Stimulated activated CD4-positive, alpha-beta T cell treated with anti-CD3 and anti-CD28 coated beads, Interleukin-2, amount 100 ng/mL, for 24 hours (primary cell): ENCODE measurements at places on chromosomes 2 and 18.

GRCh38 chr18:26406854-26407517 lies 141.4 kb downstream of the KCTD1 start:
- DNase-seq, result no peak

GRCh38 chr2:106734165-106734564 lies 151.8 kb downstream of the ST6GAL2 start:
- DNase-seq, result no peak

GRCh38 chr2:190530248-190530900 lies 4.1 kb downstream of the NEMP2 start:
- DNase-seq, result no peak

- no peak for DNase-seq
These were observed 170.1 kb downstream of the RBM43 start for GRCh38 chr2:151091583-151091982.

DNA sequence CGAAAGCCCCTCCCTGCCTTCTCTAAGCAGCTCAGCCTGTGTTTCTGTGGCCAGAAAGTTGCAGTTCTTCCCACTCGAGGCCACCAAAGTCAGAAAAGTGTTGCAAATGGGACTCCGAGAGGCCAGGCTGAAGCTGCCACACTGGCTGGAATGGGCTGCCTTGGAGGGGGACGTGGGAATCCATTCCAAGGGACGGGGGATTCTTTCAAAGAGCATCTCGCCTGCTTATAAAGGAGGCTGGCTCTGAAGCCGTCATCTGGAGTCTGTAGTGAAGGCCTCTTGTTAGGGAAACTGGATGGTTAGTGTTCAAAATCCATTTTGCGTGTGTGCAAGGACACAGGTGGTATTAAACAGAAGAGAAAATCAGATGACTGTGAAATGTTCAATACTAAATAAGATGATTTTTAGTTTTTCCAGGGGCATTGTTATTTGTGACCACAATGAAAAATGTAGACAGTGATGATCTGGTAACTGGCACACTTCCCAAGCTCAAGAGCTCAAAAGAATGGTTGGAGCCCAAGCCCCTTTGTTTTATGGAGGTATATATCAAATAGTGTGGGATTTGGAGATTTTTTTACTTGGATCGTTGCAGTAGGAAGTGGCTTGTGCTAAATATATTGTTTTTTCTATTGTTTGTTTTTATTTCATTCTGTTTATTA lies 782 bp downstream of the FAM228B start:
- DNase-seq, result no peak

DNA sequence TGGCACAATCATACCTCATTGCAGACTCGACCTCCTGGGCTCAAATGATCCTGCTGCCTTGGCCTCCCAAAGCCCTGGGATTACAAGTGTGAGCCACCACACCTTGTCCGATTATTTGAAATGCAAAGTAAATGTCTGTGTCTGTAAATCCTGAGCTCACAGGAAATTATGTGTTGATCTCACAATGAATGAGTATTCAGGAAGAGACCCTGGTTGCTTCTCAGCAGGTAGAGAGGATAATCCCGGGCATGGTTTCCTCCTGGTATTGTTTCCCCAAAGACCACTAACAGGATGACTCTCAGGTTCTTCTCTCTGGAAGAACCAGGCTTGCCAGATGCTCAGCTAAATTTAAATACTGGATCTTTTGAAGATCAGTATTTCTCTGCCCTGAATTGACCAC lies 147.6 kb downstream of the LDLRAD4 start:
- DNase-seq, result no peak

DNA sequence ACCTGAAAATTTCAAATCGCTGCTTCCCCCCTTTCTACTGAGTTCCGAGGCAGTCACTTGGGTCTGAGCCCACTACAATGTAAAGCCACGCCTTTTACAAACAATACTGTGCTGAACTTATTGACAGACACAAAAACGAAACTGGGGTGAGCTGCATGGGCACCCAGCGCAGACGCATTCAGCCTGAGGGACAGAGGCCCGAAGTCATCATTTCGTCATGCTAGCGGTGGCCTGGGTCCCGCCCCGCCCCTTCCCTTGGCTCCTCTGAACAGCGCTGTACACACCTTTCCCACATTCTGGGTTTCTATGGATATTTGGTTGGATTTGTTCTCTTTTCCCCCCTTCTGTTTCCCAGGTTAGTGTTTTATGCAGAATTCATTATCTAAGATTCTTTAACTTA lies 71.7 kb downstream of the EIPR1 start:
- DNase-seq, result no peak

DNA sequence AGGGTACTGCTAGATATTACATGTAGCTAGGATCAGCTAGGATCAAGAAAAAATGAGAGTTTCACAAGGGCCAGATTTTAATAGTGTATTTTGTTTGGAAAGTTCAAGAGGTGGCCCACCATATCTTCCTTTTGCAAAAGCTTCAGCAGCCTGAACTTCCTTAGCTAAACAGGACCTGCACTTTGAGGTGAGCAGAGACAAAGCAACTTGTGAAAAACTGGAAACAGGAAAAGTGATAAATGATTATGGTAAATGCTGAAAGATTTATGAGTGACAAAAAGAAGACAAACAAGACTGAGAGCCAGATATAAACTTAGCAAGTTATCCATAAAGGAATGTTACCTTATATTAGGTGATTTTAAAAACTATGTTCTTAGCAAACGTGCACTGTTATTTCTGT lies 123.6 kb downstream of the ZNF521 start:
- DNase-seq, result no peak

DNA sequence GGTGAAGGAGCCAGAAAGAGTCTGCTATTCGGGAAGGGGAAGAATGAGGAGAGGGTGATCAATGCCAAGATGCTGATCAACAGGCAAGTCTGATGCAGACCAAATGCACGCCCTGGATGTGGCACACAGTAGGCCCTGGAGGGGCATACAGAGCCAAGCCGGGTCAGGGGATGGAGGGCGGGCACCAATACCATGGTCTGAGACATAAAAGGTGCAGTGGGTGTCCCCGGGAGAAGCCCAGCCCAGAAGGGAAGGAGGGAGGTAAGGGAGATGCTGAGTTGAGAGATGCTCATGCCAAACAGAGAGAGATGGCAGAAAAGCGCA lies 66.6 kb upstream of the ID2 start:
- DNase-seq, result no peak

GRCh38 chr2:143796051-143796450 lies 666.8 kb downstream of the ARHGAP15 start:
- DNase-seq, result no peak

- no peak for DNase-seq
These were observed 214.9 kb downstream of the XIRP2 start for GRCh38 chr2:167103028-167103756.

DNA sequence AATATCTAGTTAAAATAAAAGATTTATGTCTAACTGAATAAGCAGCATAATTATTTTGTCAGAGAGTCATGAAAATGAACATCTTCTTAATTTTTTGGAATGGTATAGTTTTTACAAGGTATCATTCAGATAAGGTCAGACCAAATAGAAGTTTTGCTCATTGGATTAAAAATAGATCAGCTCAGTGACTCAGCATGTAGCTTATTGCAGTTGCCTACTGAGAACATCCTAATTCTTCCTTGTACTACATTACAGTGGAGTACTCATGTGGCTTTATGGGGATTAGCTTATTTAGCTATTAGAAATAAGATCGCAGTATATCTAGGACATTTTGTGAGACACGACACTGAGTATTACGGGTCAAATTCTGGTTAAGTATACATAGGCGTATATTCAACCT lies 38.2 kb upstream of the PPM1B start:
- DNase-seq, result no peak

- no peak for DNase-seq
These were observed 270.4 kb downstream of the ARHGAP15 start for GRCh38 chr2:143399631-143400069.

DNA sequence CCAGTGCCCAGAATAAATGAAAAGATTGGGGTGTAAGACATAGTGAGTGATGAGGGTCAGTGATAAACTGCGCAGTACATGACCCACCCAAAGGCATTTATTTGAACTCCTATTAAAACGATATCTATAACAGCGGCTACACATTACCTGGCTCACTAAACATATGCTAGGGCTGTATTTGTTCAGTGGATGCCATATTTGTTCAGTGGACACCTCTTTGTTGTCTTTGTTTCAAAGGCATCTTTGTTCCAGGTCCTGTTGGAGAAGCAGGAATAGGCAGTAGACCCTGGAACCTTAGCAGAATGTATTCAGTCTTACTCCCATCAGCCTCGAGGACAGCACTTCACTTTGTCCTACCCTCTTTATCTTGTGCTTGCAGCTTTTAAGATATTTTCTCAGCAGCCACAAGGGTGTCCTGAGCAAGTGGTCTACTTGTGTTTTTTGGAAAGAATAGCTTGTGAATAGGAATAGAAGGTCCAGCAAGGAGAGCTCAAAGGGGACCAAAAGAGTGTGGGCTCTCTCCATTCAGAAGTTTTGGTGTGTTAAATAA lies 650.8 kb upstream of the FANCL start:
- no peak for DNase-seq
